GM12878 (cell line): ENCODE measurements at places on chromosomes 12 and 14. TPM values are rescaled to one million over a fixed set of nuclear protein-coding genes. Genes with fewer than 3 reads are reported as not detected.

- no peaks in the 10 kb centered on the region for H3K27me3 ChIP-seq
- H3K4me3 ChIP-seq: no peak overlapping the region
- H3K4me1 ChIP-seq: no peaks in the 10 kb centered on the region
- no peaks in the 10 kb centered on the region for H3K36me3 ChIP-seq
- no peak for DNase-seq
- no peak overlapping the region for H3K27ac ChIP-seq
Measured at GRCh38 chr12:91627225-91627624, 444.6 kb upstream of the DCN start.

DNA sequence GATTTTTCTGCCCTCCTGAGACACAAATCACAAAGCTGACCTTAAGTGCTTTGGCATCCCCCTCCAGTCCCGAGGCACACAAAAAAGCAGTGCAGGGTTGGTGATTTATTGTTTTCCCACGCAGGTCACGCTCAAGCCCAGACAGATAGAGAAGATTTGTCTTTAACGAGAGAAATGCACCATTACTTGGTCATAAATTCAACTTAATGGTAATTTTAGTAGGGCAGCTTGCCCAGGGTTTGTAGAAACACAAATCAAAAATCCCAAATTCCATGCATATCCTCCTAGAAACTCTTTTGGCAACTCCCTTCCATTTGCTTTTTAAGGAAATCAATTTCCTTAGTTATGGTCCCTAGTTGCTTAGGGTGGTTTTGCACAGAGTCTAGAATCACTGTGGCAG, 132.6 kb downstream of the IGF1 start:
- H3K36me3 ChIP-seq: no peaks in the 10 kb centered on the region
- H3K4me3 ChIP-seq: no peak overlapping the region
- no peaks in the 10 kb centered on the region for H3K4me1 ChIP-seq
- H3K27ac ChIP-seq: no peak overlapping the region

GRCh38 chr12:11755302-11755930, 105.9 kb downstream of the ETV6 start:
- H3K27me3 ChIP-seq: no peaks in the 10 kb centered on the region
- DNase-seq: no peak
- peaks cover 70% of the 10 kb centered on the region for H3K4me1 ChIP-seq
- peaks cover 16% of the 10 kb centered on the region for H3K36me3 ChIP-seq

RERG gene
- not detected in 2 replicates for polyA plus RNA-seq

DNA sequence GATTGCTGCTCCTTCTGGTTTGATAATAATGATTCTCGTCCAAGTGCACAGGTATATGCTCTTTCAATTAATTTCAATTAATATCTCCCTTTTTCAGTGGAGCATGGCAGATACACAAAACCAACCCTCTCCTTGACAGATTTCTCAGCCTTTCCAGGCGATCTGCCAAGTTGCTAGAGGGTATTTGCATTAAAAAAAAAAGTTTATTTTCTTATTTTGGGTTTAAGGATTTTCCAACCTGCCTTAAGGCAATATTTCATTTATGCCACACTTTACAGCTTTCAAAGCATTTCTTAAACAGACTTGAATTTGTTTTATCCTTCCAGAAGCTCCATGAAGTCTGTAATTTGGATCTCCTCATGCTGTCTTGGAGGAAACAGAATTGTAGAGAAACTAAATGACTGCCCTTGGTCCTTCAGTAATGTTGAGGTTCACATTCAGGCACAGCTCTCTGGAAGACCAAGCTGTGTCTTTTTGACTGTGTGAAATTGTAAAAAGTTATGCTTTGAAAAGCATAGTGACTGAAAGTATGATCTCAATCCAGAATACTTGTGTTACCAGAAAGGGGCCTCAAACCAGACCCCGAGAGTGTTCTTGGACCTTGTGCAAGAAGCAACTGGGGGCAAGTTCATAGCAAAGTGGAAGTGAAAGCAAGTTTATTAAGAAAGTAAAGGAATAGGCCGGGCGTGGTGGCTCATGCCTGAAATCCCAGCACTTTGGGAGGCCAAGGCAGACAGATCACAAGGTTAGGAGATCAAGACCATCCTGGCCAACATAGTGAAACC, 2.3 kb downstream of the DGLUCY start:
- H3K27me3 ChIP-seq: no peaks in the 10 kb centered on the region
- DNase-seq: no peak
- H3K36me3 ChIP-seq: no peaks in the 10 kb centered on the region; the same call in 1 of the 2 replicates
- H3K4me3 ChIP-seq: peak overlapping the region; percentile 100
- H3K4me1 ChIP-seq: peaks cover 15% of the 10 kb centered on the region
- peak overlapping the region; percentile 98 for H3K27ac ChIP-seq

OTX2 gene
- not detected in 2 replicates for polyA plus RNA-seq

IFNG-AS1 gene
- 0.67 and 0.89 TPM in 2 replicates for polyA plus RNA-seq

- H3K27ac ChIP-seq: no peak overlapping the region
- peaks cover 7% of the 10 kb centered on the region for H3K36me3 ChIP-seq
- H3K27me3 ChIP-seq: no peaks in the 10 kb centered on the region
- no peak for DNase-seq
- no peaks in the 10 kb centered on the region for H3K4me1 ChIP-seq
- H3K4me3 ChIP-seq: no peak overlapping the region
Measured at GRCh38 chr12:50732591-50732990, 31.3 kb upstream of the ATF1 start.

DNA sequence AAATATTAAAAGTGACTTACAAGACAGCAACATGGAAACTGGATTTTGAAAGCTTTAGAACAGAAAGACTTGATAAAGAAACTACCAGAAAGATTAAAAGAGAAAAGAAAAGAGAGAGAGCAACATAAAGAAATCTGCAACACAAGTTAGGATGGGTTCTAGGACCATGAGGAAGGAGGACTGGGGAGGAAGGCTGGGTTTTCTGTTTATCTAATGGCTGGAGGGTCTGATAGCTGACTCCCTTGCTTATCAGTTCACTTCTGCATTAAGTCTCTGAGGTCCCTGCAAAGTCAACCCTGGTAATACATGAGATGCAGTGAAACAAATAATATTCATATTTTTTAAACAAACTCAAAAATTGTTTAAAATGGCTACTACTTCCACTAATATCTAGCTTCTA, 90.1 kb downstream of the RPAP3 start:
- no peaks in the 10 kb centered on the region for H3K27me3 ChIP-seq
- H3K4me1 ChIP-seq: no peaks in the 10 kb centered on the region
- no peak overlapping the region for H3K27ac ChIP-seq
- H3K36me3 ChIP-seq: no peaks in the 10 kb centered on the region
